ENCODE measurements at places on chromosomes 6 and 20.

DNA sequence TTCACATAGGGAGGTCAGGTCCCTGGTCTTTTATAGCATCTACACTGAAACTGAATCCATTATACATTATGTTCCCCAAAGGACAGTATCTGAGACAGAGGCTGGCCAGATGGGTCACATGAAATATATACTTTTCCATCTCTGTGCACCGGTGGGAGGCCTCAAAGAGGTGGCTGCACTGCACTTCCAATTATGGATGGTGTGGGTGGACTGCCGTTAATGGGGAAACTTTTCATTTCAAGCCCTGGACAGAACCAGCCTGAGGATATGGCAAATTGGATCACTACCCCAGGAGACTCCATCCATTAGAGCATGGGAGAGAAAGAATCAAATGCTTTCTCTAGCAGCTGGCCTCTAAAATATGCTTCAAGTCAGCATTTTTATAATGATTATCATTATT, 280.5 kb upstream of the OPRM1 start:
- no peak for DNase-seq

DNA sequence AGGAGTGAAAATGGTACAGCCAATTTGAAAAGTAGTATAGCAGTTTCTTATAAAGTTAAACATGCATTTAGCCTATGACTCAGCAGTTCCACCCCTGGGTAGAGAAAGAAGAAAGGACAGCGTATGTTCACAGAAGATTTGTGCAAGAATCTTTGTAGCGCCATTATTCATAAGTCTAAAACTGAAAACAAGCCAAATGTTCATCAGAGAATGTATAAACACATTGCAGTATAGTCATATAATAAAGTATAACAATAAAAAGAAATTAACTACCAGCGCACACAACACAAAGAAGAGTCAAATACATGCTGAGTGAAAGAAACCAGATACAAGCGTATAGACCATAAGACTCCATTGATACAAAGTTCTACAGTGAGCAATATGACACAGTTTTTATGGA, 294.0 kb downstream of the SAMD5 start:
- no peak for DNase-seq

- no peak for DNase-seq
Measured at GRCh38 chr6:135191508-135192255, 10.6 kb downstream of the MYB start.

- no peak for DNase-seq
Measured at GRCh38 chr6:132730560-132730959, 16.7 kb upstream of the VNN1 start.

- no peak for DNase-seq
Measured at GRCh38 chr6:108127826-108128225, 38.0 kb upstream of the NR2E1 start.
